PC-3 (cell line): ENCODE measurements at places on chromosomes 3 and 15. TPM values are rescaled to one million over a fixed set of nuclear protein-coding genes. Genes with fewer than 3 reads are reported as not detected.

- H3K4me3 ChIP-seq, result no peak overlapping the region
- H3K4me1 ChIP-seq, result no peaks in the 10 kb centered on the region
- H3K36me3 ChIP-seq, result no peaks in the 10 kb centered on the region
- DNase-seq, result no peak
Measured at GRCh38 chr15:27821273-27821672, 277.8 kb downstream of the OCA2 start.

The PLAAT1 gene
- total RNA-seq, result not detected in 2 replicates

DNA sequence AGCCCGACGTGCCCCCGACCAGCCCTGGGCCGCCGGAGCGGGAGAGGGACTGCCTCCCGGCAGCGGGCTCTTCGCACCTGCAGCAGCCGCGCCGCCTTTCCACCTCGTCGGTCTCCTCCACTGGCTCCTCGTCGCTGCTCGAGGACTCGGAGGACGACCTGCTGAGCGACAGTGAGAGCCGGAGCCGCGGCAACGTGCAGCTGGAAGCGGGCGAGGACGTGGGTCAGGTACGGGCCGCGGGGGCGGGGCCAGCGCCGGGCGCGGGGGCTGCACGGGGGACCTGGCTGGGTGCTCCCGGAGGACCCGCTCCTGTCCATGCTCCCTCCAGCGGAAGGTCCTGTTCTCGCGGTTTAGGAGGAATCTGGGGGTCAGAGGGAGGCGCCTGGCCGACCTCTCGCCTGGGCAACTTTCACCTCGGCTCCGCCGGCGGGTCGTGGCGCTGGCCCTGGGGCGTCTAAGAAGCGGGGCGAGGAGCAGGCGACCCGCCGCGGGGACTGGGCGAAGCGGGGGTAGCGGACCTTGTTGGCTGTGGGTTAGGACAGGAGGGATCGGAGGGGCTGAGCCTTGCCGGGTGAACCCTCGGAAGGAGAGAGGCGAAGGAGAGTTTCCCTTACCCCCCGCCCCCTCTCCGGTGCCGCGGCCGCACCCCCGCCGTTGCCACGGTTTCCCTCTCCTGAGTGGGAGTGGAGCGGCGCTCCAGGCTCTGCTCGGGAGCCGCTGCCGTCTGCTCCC is 682 bp downstream of the ITPKA start:
- peaks cover 38% of the 10 kb centered on the region for H3K4me1 ChIP-seq
- H3K27ac ChIP-seq, result no peak overlapping the region
- DNase-seq, result peak; percentile 31
- H3K36me3 ChIP-seq, result no peaks in the 10 kb centered on the region
- H3K4me3 ChIP-seq, result peak overlapping the region; percentile 73

The KBTBD12 gene
- total RNA-seq, result not detected in 2 replicates

- H3K4me3 ChIP-seq, result no peak overlapping the region
- H3K4me1 ChIP-seq, result peaks cover 20% of the 10 kb centered on the region
- no peaks in the 10 kb centered on the region for H3K36me3 ChIP-seq
- no peak overlapping the region for H3K27ac ChIP-seq
- DNase-seq, result peak; percentile 66
Measured at GRCh38 chr3:28949580-28949979, 331.3 kb upstream of the RBMS3 start.

DNA sequence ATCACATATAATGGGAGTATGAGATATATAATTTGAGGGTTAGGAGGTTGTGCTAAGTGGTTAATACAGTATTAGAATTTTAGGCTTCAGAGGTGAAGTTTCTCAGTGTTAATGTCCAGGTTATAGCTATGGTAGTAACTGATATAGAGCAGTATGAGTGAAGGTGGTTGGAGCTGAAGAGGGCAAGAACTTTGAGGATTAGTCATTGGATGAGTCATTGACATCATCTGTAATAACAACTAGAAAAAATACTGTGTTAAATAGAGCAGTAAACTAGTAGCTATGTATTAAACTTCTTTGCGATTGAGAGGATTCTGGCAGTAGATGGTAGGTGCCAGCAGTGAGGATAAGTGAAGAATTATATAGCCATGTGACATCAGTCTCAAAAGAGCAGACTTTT is 47.5 kb upstream of the EIF3J start:
- no peaks in the 10 kb centered on the region for H3K27me3 ChIP-seq
- peaks cover 28% of the 10 kb centered on the region for H3K4me1 ChIP-seq
- peak overlapping the region; percentile 33 for H3K27ac ChIP-seq

DNA sequence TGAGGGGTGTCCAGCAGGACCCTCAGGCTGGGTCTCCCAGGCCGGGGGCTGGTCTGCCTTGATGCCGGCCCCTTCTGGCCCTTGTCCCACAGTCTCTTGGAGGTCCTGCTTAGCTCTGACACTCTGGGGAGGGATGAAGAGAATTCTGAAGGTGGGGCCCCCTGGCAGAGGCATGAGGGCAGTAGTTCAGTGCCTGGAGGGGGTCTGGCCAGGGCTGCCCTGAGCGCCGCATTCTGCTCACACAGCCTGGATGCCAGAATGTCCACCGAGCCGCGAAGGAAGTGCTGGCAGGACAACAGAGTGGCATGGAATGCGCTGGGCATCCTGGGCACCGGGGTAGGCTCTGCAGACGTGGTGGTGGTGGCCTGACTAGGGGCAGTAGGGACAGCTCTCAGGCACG is 55.5 kb downstream of the SMAD6 start:
- H3K36me3 ChIP-seq, result peaks cover 16% of the 10 kb centered on the region
- peaks cover 42% of the 10 kb centered on the region for H3K4me1 ChIP-seq
- no peaks in the 10 kb centered on the region for H3K27me3 ChIP-seq
- H3K27ac ChIP-seq, result no peak overlapping the region
- DNase-seq, result no peak
- no peak overlapping the region for H3K4me3 ChIP-seq

- no peaks in the 10 kb centered on the region for H3K36me3 ChIP-seq
- no peak for DNase-seq
- no peak overlapping the region for H3K4me3 ChIP-seq
- H3K27me3 ChIP-seq, result no peaks in the 10 kb centered on the region
- H3K27ac ChIP-seq, result no peak overlapping the region
Measured at GRCh38 chr15:82964890-82965289, 12.4 kb upstream of the HOMER2 start.

GRCh38 chr3:122913539-122914100 is 113.9 kb downstream of the SEMA5B start:
- no peak overlapping the region for H3K4me3 ChIP-seq
- DNase-seq, result no peak
- H3K4me1 ChIP-seq, result no peaks in the 10 kb centered on the region

The NPAP1 gene
- not detected in 2 replicates for total RNA-seq

- no peaks in the 10 kb centered on the region for H3K4me1 ChIP-seq
- peak; percentile 54 for DNase-seq
- H3K27ac ChIP-seq, result no peak overlapping the region
- no peak overlapping the region for H3K4me3 ChIP-seq
- no peaks in the 10 kb centered on the region for H3K36me3 ChIP-seq
- H3K27me3 ChIP-seq, result no peaks in the 10 kb centered on the region
Measured at GRCh38 chr3:179082416-179082815, 10.8 kb upstream of the ZMAT3 start.

DNA sequence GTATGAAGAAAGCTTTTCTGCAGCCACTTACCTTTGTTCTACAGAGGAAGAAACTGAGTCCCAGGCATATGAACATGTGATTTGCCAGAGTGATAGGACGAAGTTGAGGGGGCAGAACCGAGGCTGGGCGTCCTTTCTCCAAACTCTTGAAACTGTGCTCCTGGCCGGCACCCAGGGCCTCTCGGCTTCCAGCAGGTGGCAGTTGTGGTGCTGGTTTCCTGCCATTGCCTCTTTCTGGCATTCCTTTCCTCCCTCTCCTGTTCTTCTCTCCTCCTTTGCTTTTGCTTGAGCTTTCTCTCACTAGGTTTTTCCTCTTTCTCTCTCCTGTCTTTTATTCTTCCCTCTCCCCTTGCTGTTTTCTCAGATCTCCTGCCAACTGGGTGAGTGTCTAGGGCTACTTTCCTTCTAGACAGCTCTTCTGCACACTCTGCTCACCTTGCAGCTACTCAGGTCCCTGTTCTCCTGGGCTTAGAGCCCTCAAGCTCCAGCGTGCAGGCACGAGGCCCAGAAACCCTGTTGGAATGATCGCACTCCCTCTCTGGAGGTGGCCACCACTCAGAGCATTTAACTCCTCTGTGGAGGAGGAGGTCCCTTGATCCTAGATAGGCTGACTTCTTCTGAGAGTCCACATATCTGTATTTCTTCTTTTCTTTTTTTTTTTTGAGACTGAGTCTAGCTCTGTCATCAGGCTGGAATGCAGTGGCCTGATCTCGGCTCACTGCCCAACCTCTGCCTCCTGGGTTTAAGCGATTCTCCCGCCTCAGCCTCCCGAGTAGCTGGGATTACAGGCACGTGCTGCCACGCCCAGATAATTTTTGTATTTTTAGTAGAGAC is 26.2 kb downstream of the TRAK1 start:
- DNase-seq, result peak; percentile 63
- H3K27ac ChIP-seq, result peak overlapping the region; percentile 42
- H3K36me3 ChIP-seq, result no peaks in the 10 kb centered on the region
- peaks cover 20% of the 10 kb centered on the region for H3K4me1 ChIP-seq
- H3K4me3 ChIP-seq, result peak overlapping the region; percentile 44; the same call in 1 of the 2 replicates

GRCh38 chr15:38490242-38490922 is 36.5 kb downstream of the FAM98B start:
- no peak overlapping the region for H3K4me3 ChIP-seq
- DNase-seq, result no peak
- H3K27ac ChIP-seq, result no peak overlapping the region
- H3K36me3 ChIP-seq, result peaks cover 4% of the 10 kb centered on the region; the same call in 1 of the 2 replicates
- H3K4me1 ChIP-seq, result no peaks in the 10 kb centered on the region
- H3K27me3 ChIP-seq, result no peaks in the 10 kb centered on the region

DNA sequence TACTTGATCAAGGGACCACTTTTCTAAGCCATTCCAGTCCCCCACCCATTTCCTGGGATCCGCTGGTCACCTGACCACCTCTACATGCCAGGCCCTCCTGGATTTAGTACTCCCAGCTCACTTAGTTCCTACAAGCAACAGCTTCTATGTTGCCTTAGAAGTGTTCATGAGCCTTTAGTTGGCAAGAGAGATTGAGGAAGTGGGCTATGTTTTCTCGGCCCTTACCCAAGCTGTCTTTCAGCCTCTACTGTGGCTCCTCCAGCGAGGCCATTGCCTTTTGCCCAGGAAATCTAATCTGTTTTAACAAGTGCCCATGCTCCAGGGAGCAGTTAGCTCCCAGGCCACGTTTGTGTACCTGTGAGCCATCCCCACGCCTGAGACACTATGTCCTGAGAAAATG is 4.5 kb upstream of the PRKAR2A start:
- no peaks in the 10 kb centered on the region for H3K27me3 ChIP-seq
- H3K27ac ChIP-seq, result no peak overlapping the region
- H3K4me1 ChIP-seq, result no peaks in the 10 kb centered on the region
- no peaks in the 10 kb centered on the region for H3K36me3 ChIP-seq

- no peaks in the 10 kb centered on the region for H3K4me1 ChIP-seq
- H3K36me3 ChIP-seq, result no peaks in the 10 kb centered on the region
- H3K4me3 ChIP-seq, result no peak overlapping the region
- H3K27ac ChIP-seq, result no peak overlapping the region
- no peak for DNase-seq
Measured at GRCh38 chr15:40538976-40539375, 25.9 kb downstream of the CCDC32 start.
